ENCODE measurements at places on chromosomes 1 and 21. TPM values are rescaled to one million over a fixed set of nuclear protein-coding genes. Genes with fewer than 3 reads are reported as not detected.

DNA sequence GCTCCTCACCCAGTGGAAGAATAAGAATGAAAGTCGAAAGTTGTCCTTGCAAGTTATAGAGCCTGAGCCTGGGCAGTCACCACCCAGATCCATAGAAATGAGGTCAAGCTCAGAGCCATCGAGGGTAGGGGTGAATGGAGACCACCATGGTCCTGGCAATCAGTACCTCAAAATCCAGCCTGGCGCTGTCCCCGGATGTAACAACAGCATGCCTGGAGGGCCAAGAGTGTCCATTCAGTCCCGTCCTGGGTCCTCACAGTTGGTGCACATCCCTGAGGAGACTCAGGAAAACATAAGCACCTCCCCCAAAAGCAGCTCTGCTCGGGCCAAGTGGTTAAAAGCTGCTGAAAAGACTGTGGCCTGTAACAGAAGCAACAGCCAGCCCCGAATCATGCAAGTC is 41.8 kb downstream of the PLPPR4 start:
- DNase-seq, result no peak

Gene PGLYRP3
- total RNA-seq, result not detected

DNA sequence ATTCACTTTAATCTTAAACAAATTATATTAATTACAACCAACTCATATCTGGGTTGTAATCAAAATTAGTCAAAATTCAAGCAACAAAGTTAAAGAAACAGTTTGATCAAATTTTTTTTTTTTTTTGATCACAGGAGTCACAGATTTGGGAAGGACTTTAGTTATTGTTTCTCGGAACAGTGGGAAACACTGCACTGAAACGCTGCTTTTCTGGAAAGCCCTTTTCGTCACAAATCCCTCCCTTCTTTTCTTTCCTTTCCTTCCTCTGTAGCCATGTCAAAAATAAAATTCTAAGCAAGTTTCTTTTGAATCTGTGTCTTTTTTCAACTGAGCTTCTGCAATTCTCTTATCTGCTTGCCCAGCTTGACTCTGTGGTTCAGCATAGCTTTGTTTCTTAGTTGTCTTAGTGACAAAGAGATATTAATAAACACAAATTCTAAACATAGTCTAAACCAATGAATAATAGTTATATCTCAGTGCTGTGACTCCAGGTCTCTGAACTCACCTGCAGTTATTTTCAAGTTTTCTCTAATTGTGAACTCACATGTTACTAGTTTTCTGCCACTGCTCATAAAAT is 53.8 kb downstream of the PTGS2 start:
- no peak for DNase-seq

- DNase-seq, result no peak
These were observed 9.5 kb downstream of the EPHA8 start for GRCh38 chr1:22572818-22573217.

Gene OR2T33
- total RNA-seq, result not detected

DNA sequence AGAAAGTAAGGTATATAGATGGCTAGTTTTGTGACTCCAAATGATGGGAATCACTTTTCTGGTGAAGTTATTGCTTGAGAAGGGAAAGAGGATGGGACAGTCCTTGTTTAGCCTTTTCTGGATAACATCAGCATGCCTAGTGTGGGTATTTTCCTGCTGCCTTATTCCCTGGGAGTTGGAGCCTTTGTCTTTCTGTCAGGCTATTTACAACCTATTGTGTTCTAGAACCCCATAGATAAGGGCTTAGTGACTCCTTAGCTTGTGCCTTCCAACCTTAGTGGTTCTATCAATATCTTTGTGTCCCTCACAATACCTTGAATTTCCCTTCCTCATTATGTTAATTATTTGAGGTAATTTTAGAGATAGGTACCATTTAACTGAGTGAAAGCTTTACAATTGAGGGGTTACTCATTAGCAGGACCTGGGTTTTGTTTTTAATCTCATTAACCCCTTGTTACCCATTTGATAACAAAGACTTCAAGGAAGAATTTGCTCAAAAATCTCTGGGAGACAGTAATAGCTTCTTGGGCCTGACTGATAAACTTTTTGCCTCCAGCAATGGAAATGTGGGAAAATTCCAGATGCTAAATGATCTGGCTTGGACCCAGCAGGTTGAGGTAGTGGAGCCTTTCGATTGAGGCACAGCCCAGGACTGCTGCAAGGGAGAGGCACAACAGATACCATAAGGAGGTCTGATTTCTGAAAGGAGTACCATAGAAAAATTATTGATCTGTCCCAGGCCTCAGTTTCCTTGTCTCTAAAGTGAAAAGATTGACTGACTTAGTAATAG is 49.0 kb downstream of the CACHD1 start:
- DNase-seq, result no peak
